Activated CD4-positive, CD25-positive, alpha-beta regulatory T cell treated with anti-CD3 and anti-CD28 coated beads, Interleukin-2, amount 50 U/mL, for 16 hours (primary cell): ENCODE measurements at places on chromosomes 3 and 15.

DNA sequence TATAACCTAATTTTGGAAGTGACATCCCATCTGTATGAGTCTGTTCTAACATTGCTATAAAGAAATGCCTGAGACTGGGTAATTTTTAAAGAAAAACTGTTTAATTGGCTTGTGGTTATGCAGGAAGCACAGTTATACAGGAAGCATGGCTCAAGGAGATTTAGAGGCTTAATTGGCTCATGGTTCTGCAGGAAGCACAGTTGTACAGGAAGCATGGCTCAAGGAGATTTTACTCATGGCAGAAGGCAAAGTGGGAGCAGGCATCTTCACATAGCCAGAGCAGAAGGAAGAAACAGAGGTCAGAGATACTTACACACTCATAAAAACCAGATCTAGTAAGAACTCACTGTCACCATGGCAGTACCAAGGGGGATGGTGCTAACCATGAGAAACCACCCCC is 193.1 kb upstream of the ADAMTS9 start:
- no peak for DNase-seq

- DNase-seq: no peak
Observed at GRCh38 chr15:59841036-59841435, 151.9 kb upstream of the BNIP2 start.

DNA sequence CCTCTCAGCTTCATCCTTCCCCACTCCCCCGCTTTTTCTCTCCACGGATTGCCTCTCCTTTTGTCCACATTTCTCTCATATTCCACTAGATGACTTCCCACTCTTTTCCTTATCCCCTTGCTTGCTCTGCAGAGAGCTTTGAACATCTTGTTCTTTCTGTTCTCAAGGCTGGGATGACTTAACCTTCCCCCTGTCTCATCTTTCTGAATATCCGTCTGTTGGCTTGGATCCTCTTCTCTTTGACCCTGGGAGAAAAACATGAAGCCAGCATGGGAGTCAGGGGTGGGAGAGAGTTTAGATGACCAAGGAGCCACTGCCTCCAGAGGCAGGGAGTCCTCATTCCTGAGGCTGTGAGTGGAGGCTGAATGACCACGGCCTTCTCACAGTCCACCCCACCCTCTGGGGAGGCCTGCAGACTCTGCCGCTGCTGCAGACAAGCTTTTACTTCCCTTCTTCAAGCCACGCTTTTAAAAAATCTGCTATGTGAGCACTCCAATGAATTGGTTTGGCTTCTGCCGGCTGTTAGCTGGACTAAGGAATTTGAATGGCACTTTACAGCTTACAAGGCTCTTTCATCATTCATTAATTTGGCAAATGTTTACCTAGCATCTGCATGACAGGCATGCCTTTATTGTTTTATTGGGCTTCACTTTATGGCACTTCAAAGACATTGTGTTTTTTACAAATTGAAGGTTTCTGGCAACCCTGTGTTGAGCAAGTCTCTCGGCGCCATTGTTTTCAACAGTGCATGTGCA is 111.6 kb upstream of the SLC6A6 start:
- no peak for DNase-seq

GRCh38 chr3:14411166-14411526 is 8.7 kb downstream of the SLC6A6 start:
- DNase-seq: no peak
